Right ventricle myocardium inferior (tissue), 1 donor: ENCODE measurements at places on chromosomes 3 and 15.

DNA sequence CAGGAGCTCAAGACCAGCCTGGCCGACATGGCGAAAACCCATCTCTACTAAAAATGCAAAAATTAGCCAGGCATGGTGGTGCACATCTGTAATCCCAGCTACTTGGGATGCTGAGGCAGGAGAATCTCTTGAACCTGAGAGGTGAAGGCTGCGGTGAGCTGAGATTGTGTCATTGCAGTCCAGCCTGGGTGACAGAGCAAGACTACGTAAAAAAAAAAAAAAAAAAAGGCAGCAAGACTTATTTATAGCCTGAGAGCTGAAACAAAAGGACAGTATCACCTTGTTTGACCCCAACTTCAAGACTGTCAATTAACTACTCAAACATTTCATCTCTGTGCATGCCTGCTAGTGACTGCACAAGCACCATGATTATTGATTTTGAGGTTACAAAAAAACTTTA, 478.9 kb upstream of the GBE1 start:
- no peak for DNase-seq

DNA sequence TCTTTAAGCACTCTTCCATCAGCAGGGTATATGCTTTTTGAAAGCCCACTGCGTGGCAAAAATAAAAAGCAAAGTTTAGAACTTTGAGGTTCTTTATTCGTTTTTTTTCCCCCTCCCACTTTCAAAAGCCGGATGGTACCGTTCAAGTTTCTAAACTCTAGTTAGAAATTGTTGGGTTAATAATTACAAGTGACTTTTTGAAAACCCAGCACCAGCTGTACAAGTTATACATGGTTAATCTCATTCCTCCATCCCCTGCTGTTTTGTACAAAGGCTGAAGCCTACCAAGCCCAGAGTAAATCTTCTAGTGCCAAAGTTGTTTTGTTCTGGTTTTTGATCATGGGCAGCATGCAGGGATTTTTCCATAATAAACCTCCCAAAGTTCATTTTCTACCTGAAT, 48.6 kb downstream of the WDR72 start:
- DNase-seq, result no peak

- peak; percentile 89 for DNase-seq
Observed at GRCh38 chr3:157542711-157543500, 39.7 kb upstream of the VEPH1 start.

DNA sequence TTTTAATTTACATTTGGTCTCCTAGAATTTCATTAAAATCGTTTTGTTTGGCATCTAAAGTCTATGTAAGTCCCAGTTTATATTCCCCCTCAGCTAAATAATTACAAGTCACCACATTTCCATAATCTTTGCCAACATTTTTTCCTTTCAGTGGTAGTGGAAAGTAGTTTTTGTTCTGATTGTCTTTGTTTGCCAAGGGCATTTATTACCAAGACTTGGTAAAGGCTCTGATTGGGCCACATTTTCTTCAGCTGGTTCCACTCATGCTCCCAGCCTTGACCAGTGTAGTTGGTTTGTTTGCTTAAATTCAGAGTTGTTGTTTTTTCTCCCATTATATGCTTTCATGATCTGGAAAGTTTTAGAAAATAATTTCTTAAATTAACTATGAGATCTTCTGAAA, 153.4 kb upstream of the MME start:
- no peak for DNase-seq

DNA sequence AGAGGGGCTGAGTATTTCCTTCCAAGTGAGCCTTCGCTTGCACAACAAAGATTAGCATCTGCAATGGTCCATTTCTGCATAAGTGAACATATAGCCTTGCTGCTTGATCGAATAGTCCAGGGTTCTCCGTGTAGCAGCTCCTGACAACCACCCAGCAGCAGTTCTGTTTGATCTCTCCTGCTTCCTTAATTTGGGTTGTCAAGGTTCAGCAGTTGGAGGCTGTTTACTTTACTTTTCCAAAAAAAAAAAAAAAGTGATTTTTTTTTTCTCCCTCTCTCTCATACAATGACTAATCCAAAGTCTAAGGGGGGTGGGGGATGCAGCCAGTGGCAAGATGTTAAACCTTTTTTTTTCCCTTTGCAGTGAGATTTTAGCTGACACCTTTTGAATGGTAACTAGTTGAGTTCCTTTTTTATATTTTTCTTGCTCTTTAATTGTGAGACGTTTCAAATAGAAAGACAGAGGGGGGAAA, 3.6 kb downstream of the FOXP1 start:
- DNase-seq, result no peak

DNA sequence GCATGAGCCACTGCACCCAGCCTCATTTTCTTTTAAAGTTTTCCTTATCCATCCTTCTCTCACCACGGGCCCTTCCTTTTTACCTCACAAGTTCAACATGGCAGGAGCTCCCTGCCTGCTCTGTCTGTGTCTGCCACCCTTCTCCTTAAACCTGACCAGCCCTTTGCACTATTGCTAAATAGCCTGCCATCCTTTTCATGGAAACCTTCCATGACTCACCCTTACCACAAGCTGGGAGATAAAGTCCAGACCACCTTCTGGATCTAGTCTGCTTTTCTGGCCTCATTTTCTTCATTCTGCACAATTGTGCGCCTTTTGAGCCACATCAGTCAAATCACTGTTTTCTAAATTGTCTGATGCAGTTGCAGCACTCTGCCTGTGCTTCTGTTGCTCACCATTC, 8.9 kb downstream of the PARP14 start:
- no peak for DNase-seq

DNA sequence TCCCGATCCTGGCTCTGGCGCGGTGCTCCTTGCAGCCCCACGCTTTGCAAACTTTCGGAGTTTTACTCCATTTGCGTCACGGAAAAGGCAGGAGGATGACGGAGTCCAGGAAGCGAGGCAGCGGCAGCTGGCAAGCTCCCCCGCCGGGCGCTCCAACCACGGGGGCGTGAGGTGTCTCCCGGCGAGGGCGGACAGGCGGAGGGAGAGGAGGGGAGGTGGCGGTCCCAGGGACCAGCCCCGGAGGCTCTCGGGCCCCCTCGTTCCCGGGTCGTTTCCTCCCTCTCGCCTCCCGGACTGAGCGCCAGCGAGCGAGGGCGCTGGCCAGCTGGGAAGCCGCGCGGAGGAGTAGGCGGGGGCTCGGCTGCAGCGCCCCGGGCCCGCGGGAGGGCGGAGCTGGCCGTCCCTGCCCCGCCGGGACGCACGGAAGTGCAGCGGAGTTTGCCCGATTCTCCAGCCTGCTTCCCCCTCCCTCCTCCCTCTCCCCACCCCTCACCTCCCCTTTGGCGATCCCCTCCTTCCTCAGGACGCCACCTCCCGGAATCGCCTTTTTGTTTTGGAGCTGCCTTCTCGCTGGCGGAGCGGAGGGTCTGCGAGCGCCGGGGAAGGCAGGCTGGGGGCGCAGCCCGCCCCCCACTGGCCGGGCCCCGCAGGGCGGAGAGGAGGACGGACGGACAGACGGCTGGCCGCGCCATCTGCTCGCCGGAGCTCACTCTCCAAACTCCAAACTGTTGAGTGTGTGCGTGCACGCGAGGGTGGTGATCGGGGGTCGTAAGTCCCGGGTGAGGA, at the start of gene SNX33:
SNX33 (plus strand) TSS at position 543 of the 786 bp plus-strand sequence. CDS start 1,191 bp downstream, outside the sequence.
- peak; percentile 87 for DNase-seq

- DNase-seq, result peak; percentile 15
Observed at GRCh38 chr3:64038253-64038767, 15.0 kb upstream of the PSMD6 start.

GRCh38 chr15:51448622-51449399, 107.4 kb downstream of the GLDN start:
- DNase-seq, result no peak

DNA sequence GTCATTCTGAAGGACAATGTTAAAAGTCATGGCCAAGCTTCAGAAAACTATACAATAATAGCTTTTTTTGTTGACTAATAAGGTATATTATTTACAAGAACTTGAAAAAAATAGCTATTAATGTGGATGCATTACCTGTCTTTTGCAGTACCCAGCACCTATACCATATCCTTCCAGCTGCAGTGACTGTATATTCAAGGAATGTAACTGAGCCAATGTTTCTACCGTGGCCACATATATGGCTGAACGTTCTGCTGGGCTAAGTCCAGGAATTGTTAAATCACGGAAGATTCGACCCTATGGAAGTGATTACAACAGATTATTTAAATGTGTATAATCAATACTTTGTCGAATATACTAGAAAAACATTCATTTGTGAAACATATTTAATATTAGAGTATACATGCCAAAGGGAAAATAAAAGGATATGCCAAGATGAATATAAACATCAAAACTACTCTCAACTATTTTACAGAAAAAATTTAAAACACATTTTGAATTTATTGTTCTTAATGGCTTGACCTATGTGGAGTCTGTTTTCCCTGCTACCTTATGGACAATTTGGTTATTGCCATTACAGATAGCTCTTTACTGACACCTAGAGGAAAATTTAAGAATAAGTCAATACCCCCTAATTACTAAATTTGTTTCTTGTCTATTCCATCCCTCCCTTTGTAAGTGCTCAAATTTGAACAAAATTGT, 17.6 kb downstream of the ACAD11 start:
- DNase-seq, result no peak

GRCh38 chr3:185693985-185694653, 108.0 kb downstream of the SENP2 start:
- no peak for DNase-seq

- DNase-seq, result no peak
Observed at GRCh38 chr3:148839805-148840204, 12.2 kb downstream of the CPB1 start.

- DNase-seq, result no peak
Observed at GRCh38 chr3:73559749-73560148, 65.0 kb downstream of the PDZRN3 start.

DNA sequence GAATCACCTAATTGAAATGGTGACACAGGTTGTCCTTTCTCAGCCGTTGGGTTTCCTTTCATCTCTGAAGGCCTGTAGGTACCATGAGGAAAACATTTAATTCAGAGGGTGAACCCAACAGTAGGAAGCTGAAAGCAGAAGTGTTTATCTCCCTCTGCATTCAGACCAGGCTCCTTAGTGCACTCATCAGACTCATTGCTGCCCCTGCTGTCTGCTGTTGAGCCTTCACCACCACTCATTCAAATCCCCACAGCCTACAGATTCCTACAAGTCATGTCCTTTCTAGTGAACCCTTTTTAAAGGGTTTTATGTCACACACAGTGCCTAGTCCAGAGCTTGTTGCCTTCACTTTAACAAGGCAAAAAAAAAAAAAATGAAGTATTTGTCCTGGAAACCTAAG, 13.4 kb downstream of the WDR48 start:
- DNase-seq, result no peak

- no peak for DNase-seq
Observed at GRCh38 chr3:118544458-118544857, 490.2 kb downstream of the IGSF11 start.

DNA sequence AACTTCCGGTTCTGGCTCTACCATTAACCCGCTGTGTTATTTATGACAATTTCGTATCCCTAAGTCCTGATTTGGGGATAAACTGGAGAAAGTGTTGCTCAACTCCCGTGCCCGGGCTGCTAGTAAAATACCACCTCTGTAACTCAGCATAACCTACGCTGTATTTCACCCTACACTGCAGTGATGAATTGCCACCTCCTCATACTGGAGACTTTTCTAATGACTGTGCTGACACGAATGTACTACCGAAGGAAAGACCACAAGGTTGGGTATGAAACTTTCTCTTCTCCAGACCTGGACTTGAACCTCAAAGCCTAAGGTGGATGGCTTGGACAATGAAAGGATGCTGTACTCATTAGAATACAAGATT, 16.5 kb downstream of the SLC51A start:
- no peak for DNase-seq

DNA sequence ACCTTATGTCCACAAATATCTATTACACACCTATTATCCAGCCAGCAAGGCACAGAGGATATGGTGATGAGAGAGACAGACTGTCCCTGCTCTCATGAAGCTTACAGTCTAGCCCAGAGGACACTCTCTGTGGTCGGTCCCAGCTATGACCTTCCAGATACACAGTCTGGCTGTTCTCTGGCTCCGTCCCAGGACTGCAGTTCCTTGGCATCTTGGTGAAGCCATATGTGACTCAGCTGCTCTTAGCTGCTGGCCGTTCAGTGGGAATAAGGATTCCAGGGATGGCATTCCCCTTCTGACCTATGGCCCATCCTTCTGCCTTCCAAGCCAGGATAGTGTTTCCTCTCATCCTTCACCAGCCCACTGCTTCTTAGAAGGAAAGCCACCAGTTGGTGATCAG, 30.8 kb downstream of the MEX3B start:
- DNase-seq, result no peak

DNA sequence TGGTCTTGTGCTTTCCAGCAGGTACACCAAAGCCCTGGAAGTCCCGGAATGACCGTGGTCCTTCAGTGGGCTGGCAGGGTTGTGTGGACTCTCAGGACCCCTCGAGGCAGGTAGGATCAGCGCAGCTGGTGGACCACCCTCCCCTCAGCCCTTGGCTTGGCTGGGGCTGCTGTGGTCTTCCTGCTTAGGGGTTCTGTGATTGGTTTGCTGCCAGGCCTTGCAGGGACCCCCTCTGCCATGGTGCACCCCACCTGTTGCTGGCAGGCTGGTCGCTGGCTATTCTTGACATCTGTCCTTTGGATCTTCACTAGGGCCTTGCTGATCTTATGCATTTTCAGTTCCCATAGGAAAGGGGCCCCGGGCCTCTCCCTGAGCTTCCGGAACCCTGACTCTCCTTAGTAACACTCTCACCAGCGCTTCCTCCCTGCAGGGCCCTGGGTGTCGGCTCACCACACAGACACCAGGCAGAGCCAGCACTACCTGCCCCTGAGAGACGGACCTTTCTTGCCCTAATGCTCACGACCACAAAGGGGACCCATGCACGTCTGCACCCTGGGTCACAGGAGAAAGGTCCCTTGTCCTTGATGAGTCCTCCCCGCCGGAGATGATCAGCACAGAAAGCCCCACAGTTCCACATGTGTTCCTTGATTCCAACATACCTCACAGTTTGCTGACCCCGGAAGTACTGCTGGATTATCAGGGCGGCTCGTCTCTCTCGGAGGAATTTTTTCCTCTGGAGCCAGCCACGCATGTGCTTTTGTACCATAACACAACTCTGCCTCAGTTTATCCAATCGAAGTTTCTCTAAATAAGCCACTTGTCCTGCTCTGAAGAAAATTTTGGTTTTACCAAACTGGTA, 51.7 kb downstream of the MYO5C start:
- DNase-seq, result no peak

GRCh38 chr15:40115670-40116093, 7.0 kb upstream of the BMF start:
- DNase-seq, result peak; percentile 77

- DNase-seq, result no peak
Observed at GRCh38 chr15:75776065-75776423, 63.4 kb upstream of the CSPG4 start.
